ENCODE measurements at places on chromosomes 11 and 22.

- no peak for DNase-seq
Observed at GRCh38 chr22:36870250-36870649, 9.4 kb downstream of the NCF4 start.

GRCh38 chr22:40036591-40037225 is 42.0 kb downstream of the FAM83F start:
- DNase-seq, result peak; percentile 76

DNA sequence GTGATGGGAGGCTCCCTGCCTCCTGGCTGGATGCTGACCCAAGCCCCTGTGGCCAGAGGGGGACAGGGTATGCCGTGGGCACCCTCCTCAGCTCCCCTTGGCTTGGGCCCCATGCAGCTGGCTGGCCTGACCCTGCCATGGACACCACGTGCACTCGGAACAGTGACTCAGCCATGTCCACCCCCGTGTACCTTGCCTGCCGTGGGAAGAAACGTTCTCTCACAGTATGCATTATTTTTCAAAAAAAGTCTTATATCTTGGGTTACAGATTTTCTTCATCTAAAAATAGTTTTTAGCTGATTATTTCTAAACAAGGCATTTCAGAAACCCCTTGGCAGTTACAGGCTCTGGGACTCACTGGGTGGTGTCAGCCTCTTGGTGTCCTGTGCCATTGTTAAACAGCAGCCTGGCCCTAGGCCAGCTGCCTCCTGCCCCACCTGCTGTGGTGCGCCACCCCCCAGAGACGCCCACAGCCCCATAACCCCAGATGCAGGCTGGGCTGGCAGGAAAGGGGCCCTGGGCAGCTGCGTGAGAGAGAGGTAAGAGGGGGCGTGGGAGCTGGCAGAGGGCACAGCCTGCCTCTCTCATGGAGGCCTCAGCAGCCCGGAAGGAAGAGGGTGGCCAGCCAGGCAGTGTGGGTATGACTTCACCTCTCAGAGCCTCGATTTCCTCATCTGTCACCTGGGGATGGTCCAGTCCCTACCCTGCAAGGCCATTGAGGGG is 99.8 kb downstream of the MORC2 start:
- DNase-seq, result peak; percentile 32

DNA sequence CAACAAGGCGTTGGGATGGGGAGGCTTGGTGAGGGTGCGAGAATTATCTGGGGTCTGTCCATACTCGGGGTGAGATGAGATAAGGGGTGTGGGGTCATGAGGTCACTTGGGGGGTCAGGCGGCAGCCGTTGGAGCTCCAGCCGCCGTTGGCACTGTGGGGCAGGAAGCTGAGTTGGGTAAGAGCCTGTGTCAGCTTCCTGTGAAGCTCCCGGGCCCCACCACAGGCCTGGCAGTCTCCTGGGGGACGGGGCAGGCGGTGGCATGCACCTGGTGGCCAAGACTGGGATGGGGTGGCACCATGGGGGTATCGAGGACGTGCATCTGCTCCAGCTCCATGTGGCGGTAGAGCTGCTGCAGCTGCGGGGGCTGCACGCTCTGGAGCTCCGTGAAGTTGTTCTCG is 7.1 kb upstream of the MYBPC3 start:
- DNase-seq, result peak; percentile 56

DNA sequence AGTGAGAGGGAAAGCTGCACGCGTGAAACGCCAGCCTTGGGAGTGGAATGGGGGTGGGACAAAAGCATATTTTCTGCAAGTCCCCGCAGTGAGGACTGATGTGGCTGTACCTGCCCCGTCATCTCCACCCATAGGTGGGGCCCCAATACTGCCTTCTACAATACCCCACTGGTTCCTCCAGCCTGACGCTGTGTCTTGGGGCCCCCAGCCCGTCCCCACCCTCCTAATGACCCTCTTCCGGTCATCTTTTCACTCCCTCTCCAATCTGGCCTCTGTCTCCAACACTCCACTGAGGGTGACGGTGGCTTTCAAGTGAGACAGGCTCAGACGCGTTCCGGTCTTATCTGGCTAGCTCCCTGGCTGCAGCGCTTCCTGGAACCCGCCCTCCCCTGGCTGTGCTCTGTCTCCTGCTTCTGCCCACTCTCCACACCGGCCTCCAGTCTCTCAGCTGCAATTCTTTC is 104.2 kb downstream of the MICAL3 start:
- peak; percentile 78 for DNase-seq

GRCh38 chr22:50315289-50316113 is 8.1 kb upstream of the PLXNB2 start:
- no peak for DNase-seq

DNA sequence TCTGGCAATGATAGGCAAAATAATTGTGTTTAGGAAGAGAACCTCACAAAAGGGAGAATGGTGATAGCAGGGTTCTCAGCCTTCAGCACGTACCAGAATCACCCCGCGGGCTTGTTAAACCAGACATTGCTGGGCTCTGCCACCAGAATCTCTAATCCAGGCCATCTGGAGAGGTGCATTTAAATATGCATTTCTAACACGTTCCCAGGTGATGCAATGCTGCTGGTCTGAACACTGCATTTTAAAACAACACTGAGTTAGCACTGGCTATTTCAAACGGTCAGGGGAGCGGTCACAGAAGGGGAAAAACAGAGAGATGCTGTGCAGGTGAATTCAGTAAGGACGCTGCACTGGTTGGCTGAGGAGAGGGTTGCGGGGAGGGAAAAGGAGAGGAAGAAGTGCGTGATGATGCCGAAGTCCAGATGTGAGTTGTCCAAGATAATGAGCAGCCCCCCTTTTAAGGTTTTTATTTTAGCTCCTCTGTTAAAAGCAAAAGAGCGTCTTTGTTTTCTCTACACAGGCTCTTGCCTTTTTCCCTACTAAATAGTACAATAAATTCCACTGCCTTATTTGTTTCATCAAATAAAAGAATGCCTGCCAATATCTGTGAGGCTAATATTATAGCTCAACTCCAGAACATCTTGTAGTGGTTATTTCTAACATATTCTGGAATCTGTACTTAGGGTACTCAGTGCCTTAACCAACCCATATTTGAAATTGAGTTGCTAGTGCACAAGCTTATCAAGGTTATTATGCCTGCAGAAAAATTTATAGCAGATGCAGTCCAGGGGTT is 109.6 kb upstream of the POU2AF2 start:
- no peak for DNase-seq

- no peak for DNase-seq
Observed at GRCh38 chr22:25570486-25570885, 6.0 kb downstream of the GRK3 start.

DNA sequence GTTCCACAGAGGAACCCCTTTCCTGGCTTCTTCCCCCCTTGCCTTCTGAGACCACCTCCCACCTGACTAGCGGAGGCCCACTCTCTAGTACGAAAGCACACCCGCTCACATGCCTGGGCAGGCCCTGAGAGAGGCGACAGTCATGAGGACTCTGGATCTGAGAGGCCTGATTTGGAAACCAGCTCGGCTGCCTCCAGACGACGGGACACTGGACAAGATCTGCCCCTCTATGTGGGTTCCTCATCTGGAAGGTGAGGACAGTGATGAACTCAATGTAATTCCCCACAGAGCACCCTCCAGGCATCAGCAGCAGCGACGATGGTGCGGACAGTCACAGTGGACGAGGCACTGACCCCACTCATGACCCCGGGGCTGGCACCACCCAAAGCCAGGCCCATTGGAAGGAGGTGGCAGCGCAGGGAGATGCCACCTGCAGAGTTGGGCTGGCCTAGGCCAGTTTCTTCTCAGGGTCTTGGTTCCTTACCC is 7.5 kb downstream of the SULT4A1 start:
- no peak for DNase-seq

DNA sequence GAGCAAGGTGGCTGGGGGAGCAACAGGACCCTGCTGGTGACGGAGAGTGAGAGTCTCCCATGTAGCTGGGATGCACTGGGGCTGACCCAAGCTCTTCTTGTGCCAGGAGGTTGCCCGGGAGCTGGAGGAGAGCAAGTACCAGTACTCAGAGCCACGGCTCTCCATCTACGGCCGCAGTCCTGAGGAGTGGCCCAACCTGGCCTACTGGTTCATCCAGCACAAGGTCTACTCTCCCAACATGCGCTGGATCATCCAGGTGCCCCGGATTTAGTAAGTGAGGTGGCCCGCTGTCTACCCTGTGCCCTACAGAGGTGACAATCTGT is 40.4 kb downstream of the AMPD3 start:
- no peak for DNase-seq

Data from right cardiac atrium (tissue), 5 donors.